ENCODE measurements at places on chromosomes 4 and X.
A peak's percentile ranks its signal among the peaks of the same experiment; 100 is the strongest.

DNA sequence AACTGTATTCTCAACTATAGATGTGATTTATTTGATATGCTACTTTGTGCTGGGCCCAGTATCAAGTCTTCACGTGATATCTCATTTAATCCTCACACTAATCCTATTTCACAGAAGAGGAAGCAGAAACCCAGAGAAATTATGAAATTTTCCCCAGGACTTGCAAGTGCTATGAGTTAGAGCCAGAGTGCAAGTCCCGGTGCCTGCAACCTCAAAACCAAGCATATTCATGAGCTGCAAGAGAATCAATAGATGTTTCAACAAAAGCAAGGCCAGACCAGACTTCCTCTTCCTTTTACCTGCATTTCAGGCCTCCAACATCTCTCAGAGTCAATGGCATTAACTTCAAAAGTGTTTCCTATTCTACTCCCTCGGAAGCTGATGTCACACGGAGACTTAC lies 92.2 kb upstream of the GATB start:
- no peak for DNase-seq

GRCh38 chrX:46575586-46575985 lies 2.0 kb downstream of the CHST7 start:
- DNase-seq = no peak

GRCh38 chr4:53688186-53688790 lies 97.0 kb upstream of the LNX1 start:
- DNase-seq = peak; percentile 93

DNA sequence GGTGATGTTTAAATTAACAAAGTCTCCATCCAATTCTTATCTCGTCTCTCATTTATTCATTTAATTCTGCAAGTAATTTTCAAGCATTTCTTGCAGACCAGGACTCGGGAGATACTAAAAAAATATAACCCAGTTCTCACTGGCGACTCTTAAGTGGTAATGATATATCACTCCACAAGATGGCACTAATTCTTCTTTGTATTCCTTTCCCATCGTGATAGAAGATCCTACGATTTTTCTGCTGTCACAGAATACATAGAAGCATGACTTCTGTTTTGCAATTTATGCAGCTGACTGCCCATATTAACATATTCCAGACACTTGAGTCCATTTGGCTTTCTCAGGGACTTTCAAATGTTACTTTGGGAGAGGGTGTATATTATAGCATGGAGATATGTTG lies 64.0 kb upstream of the FGF13 start:
- DNase-seq = no peak

Data from hematopoietic multipotent progenitor cell (in vitro differentiated cells).